Head of caudate nucleus (tissue), 42 donors: ENCODE measurements at places on chromosomes 2 and 18.

GRCh38 chr2:175463589-175464310 is 282.2 kb upstream of the ATP5MC3 start:
- no peak for DNase-seq

DNA sequence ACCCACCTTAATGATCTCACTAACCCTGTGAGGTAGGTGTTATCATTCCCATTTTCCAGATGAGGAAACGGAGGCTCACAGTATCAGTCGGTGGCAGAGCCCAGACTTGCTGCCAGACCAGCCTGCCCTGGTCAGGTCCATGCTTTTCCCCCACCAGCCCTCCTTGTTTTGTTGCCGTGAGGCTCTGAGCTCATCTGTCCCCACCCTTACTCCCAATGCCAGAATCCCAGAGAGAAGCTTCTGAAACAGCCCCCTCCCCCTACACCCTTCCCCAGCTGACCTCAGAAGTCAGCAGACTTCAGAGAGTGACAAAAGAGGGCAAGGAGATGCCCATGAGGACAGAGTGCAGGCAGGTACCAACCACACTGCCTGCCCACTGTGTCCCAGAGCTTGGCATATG is 20.8 kb upstream of the TNS1 start:
- no peak for DNase-seq

DNA sequence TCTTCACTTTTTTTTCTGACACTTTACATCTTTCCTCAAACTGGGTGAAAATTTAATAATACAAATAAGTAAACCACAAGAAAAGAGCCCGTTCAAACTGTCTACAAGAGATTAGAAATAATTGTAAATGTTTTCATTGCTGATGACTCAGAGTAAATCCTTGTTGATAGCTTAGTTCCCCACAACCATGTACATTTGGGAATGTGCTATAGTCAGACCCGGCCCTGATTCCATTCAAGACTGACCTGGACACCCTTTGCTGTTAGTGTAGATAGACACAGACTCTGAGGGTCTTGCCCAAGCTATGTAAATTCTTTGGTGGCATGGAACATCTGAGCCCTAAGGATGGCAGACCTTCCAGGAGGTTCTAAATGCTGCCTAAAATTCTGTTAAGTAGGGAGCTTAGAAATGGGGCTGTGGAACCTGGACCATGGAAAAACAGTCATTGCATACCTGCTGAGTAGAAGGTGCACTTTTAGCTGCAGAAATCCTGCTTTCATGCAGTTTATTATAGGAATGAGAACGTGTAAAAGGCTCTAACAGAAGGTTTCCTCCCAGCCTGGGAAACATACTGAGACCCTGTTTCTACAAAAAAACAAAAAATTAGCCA is 3.7 kb downstream of the MALT1 start:
- DNase-seq = no peak

GRCh38 chr2:171430516-171431410 is 3.0 kb downstream of the METTL8 start:
- no peak for DNase-seq

DNA sequence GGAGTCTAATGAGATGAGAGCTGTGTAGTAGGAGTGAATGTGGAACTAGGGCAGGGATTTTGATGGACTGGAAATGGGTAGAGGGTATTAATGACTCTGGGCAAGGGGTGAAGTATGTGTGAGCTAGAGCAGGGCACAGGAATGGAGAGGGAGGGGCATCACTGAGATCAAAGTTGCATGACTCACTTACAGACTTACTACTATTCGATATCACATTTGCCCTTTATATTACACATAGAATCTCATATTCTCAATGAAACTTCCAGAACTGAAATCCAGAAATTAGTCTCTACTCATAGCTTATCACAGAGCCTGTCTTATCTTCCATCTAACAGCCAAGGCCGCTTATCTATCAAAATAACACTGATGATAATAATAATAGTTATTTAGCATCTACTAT is 20.0 kb upstream of the ITGB6 start:
- DNase-seq = no peak

DNA sequence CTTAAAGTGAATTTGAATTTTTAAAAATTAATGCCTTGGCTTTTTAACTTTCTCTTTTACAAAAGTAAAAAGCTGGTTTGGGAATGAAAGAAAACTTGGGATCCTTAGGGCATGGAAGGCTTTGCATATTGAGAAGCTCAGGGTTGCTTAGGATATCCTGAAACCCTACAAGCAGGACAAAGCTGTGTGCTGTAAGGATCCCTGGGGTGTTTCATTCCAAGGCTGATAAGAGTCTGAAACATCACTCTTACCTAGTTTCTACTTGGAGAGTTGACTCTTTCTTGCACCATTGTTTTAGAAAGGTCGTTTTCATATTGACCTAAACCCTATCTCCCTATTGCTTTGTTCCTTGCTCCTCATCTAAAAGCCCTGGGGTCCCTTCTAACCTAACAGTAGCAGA is 325.9 kb upstream of the NT5C1B start:
- no peak for DNase-seq
